Tibial artery (tissue), 4 donors: ENCODE measurements at places on chromosomes 16 and 17.

DNA sequence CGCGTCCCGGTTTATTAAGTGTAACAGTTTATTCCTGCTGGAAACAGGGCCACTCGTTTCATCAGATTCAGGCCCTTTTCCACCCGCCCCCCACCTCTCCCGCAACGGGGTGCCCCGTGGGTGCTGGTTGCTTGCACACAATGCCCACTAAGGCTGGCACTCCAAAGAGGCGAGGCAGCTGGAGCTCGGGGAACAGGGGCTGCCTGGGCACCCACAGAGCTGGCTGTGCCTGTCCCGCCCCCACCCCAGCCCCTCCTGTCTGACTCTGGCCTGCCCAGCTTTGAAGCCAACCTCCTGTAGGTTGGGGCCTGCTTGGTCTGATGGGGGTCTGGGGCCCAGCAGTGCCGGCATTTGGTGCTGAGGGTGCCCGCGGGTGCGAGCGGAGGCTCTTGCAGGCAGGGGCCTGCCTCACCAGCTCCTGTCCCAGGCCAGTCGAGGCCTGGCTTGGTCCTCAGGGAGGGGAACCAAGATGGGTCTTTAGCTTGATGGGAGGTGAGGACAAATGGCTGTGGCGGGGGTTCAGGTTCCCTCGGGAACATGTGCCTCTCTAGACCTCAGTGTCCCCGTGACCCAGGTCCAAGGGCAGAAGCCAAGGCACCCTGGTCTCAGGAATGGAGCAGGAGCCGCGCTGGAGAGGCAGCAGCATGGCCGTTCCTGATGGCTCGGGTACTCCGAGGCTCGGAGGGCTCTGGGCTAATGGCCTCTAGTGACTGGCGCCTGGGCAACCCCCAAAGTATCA lies 20.1 kb downstream of the MYBBP1A start:
- no peak for DNase-seq
- H3K36me3 ChIP-seq = peaks cover 25% of the 10 kb centered on the region
- H3K27ac ChIP-seq = no peak overlapping the region
- H3K4me3 ChIP-seq = no peak overlapping the region
- peaks cover 53% of the 10 kb centered on the region for H3K4me1 ChIP-seq
- peaks cover 6% of the 10 kb centered on the region for H3K27me3 ChIP-seq

GRCh38 chr16:48272837-48273421 lies 25.6 kb upstream of the ABCC11 start:
- no peaks in the 10 kb centered on the region for H3K27me3 ChIP-seq
- peak overlapping the region; percentile 23 for H3K4me3 ChIP-seq
- H3K36me3 ChIP-seq = peaks cover 14% of the 10 kb centered on the region
- H3K27ac ChIP-seq = peak overlapping the region; percentile 77
- no peaks in the 10 kb centered on the region for H3K4me1 ChIP-seq

- H3K4me1 ChIP-seq = peaks cover 44% of the 10 kb centered on the region
- H3K4me3 ChIP-seq = peak overlapping the region; percentile 43
- peak; percentile 67 for DNase-seq
- no peaks in the 10 kb centered on the region for H3K27me3 ChIP-seq
Measured at GRCh38 chr16:10552998-10553491, 27.4 kb downstream of the EMP2 start.

DNA sequence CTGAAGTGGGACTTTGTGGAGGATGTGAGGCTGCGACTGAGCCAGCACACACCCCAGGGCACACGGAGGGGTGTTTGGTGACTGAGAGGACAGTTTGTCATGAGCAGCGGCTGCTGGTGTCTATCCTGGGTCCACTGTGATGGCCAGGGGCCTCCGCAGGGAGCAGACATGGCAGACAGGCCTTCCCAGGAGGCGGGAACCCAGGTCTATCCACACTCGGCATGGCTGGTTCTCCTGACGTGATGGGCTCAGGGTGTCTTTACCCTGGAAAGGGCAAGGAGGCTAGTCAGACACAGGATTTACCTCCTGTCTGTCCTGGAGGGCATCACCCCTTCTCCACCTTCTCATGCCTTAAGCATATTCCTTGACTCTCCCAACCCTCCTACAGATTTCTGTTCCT lies 671 bp upstream of the CD300C start:
- no peaks in the 10 kb centered on the region for H3K27me3 ChIP-seq
- H3K4me1 ChIP-seq = no peaks in the 10 kb centered on the region
- DNase-seq = no peak
- H3K27ac ChIP-seq = no peak overlapping the region
- no peak overlapping the region for H3K4me3 ChIP-seq
- no peaks in the 10 kb centered on the region for H3K36me3 ChIP-seq

- no peaks in the 10 kb centered on the region for H3K27me3 ChIP-seq
- no peaks in the 10 kb centered on the region for H3K4me1 ChIP-seq
- H3K27ac ChIP-seq = no peak overlapping the region
- peaks cover 77% of the 10 kb centered on the region for H3K36me3 ChIP-seq
Measured at GRCh38 chr17:75566416-75566815, 21.2 kb upstream of the MYO15B start.
